NCI-H1436 (cell line): ENCODE measurements at places on chromosomes 7 and 10.
A peak's percentile ranks its signal among the peaks of the same experiment; 100 is the strongest.

GRCh38 chr10:83592337-83592935 lies 546.9 kb upstream of the GHITM start:
- no peak for DNase-seq

- no peak for DNase-seq
Measured at GRCh38 chr10:84540617-84541288, 212.4 kb downstream of the CCSER2 start.

GRCh38 chr10:132145521-132146185 lies 41.1 kb upstream of the DPYSL4 start:
- no peak for DNase-seq

- no peak for DNase-seq
Measured at GRCh38 chr7:120164-120991, 72.0 kb upstream of the FAM20C start.

DNA sequence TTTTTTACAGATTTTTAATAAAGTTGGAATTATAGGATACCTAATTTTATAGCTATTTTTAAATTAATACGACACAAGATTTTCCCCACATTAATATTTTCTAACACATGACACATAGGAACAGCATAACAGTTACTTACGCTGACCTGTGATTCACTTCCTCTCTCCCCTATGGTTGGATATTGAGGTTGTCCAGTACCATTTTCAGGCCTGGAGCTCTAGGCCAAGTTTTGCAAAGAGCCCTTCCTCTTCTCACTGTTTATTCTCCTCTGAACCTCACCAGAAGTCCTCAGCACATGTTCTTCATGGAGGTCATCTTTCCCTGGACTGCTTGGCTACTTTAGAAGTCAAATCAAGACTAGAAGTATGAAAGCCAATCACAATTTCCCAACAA lies 28.2 kb downstream of the LYZL1 start:
- DNase-seq = no peak

- peak; percentile 76 for DNase-seq
Measured at GRCh38 chr7:81845744-81846241, 75.9 kb upstream of the HGF start.

- no peak for DNase-seq
Measured at GRCh38 chr7:115805458-115805857, 225.1 kb downstream of the TFEC start.

- no peak for DNase-seq
Measured at GRCh38 chr10:112287844-112288243, 4.6 kb downstream of the TECTB start.

DNA sequence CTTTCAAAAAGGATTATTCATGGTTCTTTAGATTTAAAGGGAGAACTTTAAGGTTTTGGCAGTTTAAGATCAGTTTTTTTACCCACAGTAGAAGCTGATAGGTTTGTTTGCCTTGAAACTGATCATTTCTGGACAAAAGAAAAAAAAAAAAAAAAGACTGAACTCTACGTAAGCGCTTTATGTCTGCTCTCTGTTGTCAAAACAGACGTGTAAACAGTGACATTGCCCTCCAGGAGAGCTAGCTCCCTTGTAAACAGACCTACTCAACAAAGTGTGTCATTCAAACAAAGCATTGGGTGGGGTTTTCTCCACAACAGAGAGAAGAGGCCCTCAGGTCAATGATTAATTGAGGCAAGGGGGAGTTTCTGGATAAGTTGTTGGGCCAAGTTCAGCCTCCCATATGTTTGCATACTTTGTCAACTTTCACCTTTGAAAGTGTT lies 568.1 kb upstream of the LRRN3 start:
- DNase-seq = no peak

DNA sequence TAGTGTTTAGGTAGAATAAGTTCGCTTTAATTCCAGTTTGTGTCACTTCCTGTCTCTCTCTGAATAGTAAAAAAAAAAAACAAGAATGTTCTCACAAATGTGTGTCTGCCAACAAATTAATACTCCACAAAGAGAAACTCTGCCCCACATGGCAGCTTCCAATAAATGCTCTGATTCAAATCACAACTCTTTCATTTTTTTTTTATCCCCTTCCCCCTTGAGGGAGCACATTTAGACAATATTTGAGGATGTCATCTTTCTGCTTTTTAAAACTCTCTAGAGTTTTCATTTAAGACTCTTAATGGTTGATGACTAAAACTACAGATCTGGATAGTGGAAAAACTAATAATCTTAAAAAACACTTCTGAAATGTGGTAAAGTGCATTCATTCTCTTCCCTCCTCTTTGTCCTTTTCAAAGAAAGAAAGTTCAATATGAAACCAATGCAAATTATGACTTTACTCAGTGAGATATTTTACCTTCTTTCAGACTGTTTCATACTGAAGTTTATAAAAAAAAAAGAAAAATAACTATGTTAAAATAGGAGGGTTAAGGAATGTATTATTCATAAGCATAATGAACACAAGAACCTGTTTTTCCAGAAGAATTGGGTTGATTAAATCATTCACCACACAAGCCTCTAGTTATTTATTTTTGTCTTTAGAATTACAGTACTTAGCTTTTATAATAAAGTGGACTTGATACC lies 42.3 kb downstream of the ARID5B start:
- no peak for DNase-seq

DNA sequence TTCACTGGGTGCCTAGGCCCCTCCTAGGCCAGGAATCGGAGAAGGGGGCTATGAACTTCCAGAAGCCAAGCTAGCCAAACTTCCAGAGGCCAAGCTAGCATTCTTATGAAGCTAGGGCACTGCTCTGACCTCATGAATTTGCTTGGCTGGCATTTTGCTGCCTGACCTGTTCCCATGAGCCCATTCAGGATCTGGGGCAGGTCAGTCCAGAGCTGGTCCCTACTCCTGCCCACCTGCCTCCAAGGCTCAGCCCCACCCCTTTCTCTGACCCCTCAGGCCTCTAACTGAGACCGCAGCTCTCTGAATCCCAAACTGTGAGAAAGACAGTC lies 1.3 kb upstream of the PPIF start:
- no peak for DNase-seq

DNA sequence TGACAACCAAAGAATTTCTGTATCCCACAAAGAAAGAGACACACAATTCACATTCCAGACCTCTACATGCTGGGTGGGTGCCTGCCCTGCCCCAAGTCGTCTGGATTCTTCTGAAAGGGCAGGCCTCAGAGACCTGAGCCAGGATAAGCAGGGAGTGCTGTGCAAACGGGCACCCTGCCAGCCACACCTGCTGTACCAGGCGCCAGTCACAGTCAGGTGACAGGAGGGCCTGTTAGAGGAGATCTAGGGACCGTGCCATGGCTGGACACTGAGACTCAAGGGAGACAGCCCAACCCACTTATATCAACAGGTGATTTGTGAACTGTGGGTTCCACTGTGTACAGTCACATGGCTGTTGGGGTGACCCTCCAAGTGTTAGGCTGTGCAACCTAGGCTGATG lies 103.1 kb upstream of the AFAP1L2 start:
- no peak for DNase-seq

- no peak for DNase-seq
Measured at GRCh38 chr7:16926861-16927260, 45.1 kb upstream of the AGR3 start.

GRCh38 chr7:83643012-83643411 lies 5.9 kb downstream of the SEMA3E start:
- no peak for DNase-seq

GRCh38 chr10:72095195-72095594 lies 6.8 kb upstream of the SPOCK2 start:
- no peak for DNase-seq

GRCh38 chr10:5915451-5915850 lies 25.4 kb downstream of the FBH1 start:
- DNase-seq = no peak

- DNase-seq = no peak
Measured at GRCh38 chr10:20674926-20675325, 222.2 kb downstream of the NEBL start.

GRCh38 chr7:23279819-23280525 lies 19.2 kb upstream of the MALSU1 start:
- no peak for DNase-seq

DNA sequence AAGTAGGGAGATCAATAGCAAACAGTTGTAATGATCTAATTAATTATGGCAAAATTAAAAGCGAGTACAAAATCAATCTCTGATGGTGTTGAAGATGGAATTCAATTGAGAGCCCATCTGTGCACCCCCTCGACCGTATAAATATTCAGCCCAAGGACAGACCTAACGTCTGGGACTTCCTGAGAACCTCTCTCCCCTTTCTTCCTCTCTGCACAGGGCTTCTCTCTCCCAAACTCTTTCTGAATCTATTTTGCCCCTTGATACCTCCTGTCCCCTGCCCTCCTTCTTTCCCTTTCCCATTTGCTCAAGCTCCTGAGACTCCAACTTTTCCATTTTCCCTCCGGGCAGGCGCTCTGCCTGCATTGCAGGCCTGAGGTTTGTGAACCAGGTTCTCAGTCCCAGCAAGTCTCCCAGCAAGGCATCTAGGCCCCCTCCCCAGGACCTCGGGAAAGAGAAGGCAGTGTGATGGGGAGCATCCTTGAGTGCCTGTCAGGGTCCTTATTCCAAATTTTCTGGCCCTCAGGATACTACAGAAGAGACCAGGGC lies 8.5 kb upstream of the PAX2 start:
- DNase-seq = no peak

DNA sequence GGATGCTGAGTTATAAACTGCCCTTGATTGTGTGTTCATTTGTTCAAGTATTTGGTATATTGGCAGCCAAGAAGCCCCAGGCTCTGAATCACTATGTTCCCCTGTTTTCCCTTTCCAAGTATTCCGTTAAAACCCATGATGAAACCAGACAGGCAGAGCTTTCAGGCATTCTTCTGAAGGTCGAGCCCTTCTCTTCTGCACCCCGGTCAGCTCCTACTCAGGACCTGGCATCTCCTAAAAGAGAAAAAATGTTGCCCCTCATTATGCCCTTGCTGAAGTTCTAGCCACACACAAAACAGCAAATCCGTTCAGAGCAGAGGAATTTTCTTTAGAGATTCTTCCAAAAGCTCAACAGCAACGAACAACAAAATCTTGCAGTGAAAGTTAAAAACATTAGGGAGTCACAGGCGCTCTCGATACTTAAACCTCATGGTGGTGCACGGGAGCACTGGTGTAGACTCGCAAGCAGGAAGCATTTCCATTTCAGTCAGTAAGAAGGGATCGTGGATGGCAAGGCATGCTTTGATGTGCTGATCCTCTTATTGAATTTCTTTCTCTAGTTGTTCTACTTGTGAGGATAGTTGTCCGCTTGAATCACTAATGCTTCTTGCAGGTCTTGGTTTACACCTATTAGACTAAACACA lies 264.9 kb downstream of the SKIDA1 start:
- no peak for DNase-seq

DNA sequence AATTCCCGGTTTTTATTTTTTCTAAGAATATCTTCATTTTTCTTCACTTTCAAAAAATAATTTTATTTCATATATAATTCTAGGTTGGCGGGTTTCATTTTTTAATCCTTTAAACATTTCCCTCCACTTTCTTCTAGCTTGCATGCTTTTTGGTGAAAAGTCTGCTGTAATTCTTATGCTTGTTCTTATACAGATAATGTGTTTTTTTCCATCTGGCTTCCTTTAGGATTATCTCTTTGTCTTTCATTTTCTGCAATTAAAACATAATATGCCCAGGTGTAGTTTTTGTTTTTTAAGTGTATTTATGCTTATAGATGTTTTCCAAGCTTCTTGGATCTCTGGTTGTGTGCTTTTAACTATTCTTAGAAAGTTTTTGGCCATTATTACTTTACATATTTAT lies 341.3 kb upstream of the SEMA3C start:
- no peak for DNase-seq

DNA sequence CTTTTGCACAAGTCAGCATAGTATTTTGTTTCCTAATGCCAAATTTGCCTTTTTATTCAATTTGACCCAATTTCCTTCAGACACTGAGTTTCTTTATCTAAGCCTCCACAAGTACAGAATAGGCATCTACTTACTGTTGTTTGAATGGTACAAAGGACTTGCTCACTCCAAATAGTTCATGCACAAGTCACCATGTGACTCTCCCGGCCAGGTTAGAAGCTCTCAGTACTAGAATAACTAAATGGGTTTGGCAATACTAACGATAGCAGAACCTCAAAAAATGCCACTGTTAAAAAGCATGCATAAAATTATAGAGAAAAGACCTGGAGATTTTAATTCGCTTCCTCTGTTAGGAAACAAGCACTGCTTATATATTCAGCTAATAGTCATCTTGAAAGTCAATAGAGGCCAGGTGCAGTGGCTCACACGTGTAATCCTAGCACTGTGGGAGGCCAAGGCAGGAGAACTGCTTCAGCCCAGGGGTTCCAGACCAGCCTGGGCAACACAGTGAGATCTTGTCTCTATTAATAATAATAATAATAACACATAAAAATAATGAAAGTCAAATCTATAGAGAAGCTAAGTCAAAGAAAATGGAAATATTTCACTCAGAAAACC lies 335.8 kb upstream of the MBL2 start:
- no peak for DNase-seq

GRCh38 chr10:3053155-3053554 lies 14.2 kb upstream of the PFKP start:
- no peak for DNase-seq

GRCh38 chr10:69428165-69428564 lies 11.4 kb upstream of the TACR2 start:
- peak; percentile 54 for DNase-seq

DNA sequence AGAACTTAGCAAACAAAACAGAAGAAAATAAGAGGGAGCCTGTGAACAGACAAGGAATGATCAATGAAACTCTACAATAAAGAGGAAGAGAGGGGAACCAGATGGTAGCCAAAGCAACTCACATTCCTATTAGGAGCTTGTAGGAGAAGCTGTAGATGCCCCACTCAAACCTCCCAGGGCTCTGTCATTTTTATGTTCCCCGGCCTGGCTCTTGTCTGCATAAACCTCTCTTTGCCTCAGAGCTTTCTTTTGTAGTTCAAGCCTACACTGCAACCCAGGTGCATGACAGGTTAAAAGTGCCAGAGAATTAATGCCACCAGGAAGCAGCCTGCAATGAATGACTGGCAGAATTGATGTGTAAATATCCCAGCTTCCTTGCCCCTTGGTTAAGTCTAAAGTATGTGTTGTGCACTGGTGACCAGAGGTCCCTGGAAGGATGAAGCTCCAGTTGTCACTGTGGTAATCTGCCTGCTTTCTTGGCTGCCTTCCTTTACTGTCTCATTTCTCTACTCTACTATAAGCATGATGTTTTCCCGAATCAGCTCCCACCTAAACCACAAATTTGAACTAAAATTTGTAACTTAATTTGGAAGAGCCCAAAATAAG lies 40.4 kb downstream of the HDAC9 start:
- DNase-seq = no peak
